ENCODE measurements at places on chromosomes 2 and 18. TPM values are rescaled to one million over a fixed set of nuclear protein-coding genes. Genes with fewer than 3 reads are reported as not detected.

Gene LRRTM1
- not detected for total RNA-seq

Gene KCNK3
- total RNA-seq, result not detected

Gene IFIH1
- total RNA-seq, result 8.4 TPM

Gene CERKL
- total RNA-seq, result not detected

Gene EML4
- total RNA-seq, result 27.5 TPM

Gene ASPRV1
- 0.32 TPM for total RNA-seq

Gene RUFY4
- not detected for total RNA-seq

Gene CNDP1
- not detected for total RNA-seq

Gene LYPD6
- 7.4 TPM for total RNA-seq

Gene RPRM
- total RNA-seq, result not detected

Gene ECEL1
- not detected for total RNA-seq

Gene MATN3
- total RNA-seq, result 1.4 TPM

Gene LRP2
- total RNA-seq, result not detected

Gene GCG
- total RNA-seq, result not detected

Gene PLGLB2
- total RNA-seq, result 0.32 TPM

Gene SCRN3
- 18.5 TPM for total RNA-seq

Gene INPP5D
- 24.7 TPM for total RNA-seq

Gene CCDC102B
- 3.0 TPM for total RNA-seq

Gene REG3G
- not detected for total RNA-seq

Gene LANCL1
- 28.0 TPM for total RNA-seq

Gene CDK15
- total RNA-seq, result 0.30 TPM

Gene CRYBA2
- not detected for total RNA-seq

Gene GALNT5
- total RNA-seq, result under 0.01 TPM

Gene ALPI
- total RNA-seq, result not detected

Gene CXCR4
- total RNA-seq, result 167 TPM

Gene FAM228A
- total RNA-seq, result not detected

Gene SATB2
- total RNA-seq, result 0.32 TPM

Gene ANKRD53
- total RNA-seq, result 0.32 TPM

Gene OSR1
- total RNA-seq, result not detected

Gene VAPA
- total RNA-seq, result 219 TPM

Gene SERPINB11
- total RNA-seq, result not detected

Gene CYP27A1
- total RNA-seq, result 18.2 TPM

Gene LIMS4
- 18.1 TPM for total RNA-seq

Gene GALNT3
- 0.32 TPM for total RNA-seq

Gene BOLA3
- total RNA-seq, result 55.9 TPM

Gene PREB
- 44.5 TPM for total RNA-seq

Gene PARD3B
- total RNA-seq, result 5.8 TPM

Gene ITGB6
- total RNA-seq, result not detected

Gene MAP3K19
- total RNA-seq, result not detected

Gene COL3A1
- 46.7 TPM for total RNA-seq
